ENCODE measurements at places on chromosomes 4 and X.

DNA sequence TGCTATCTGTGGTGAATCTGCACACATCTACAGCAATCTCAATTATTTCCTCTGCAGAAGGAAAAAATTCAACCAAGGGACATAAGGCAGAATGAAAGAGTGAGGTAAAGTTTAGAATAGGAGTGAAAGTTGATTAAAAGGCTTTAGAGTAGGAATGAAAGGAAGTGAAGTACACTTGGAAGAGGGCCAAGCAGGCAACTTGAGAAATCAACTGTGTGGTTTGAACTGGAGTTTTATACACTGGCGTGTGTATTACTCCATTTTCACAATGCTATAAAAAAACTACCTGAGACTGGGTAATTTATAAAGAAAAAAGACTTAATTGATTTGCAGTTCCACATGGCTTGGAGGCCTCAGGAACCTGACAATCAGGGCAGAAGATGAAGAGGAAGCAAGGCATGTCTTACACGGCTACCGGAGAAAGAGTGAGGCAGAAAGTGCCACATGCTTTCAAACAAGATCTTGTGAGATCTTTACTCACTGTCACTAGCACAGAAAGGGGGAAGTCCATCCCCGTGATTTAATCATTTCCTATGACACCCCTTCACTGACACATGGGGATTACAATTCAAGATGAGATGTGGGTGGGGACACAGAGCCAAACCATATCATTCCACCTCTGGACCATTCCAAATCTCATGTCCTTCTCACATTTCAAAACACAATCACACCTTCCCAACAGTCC lies 234.8 kb downstream of the IL15 start:
- DNase-seq = no peak

- no peak for DNase-seq
Observed at GRCh38 chrX:644304-645281, 14.0 kb downstream of the SHOX start.

DNA sequence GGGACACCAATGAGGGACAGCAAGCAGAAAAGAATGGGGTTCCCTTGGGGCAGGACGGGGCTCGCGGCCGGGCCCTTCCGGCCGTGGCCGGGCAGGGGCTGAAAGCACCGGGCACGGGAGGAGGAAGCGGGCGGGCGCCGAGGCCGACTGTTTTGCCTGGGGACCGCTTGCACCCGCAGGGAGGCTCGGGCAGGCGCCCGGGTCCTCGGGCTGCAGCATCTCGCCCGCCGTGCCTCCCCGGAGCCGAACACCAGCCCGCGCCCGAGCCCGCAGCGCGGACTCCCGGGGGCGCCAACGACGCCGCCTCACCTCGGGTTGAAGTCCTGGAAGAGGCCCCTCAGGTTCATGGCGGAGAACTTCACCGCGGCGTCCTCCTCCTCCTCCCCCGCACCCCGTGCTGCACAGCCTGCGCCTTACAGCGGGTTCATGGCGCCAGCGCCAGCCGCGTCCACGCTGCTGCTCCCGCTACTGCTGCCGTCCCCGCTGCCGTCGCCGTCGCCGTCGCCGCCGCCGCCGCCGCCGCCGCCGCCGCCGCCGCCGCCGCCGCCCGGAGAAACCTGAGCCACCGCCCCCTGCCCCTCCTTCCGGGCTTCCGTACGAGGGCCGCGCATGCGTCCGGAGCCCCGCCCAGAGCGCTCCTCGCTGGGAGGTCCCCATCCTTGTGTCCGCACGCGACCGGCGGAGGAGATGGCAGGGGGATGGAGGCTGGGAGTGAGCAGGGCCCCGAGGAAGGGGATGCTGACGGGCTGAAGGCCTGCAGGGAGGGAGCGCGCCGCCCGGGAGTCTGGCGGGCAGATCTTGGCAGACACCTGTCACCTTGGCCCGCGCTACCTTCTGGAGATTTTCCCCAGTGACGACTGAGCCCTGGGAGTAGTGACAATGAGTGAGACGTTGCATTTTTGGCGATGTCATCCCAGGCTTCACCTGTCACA lies at the start of gene TMEM185A:
TMEM185A (minus strand) TSS at position 559 of the 932 bp plus-strand sequence; CDS start at position 347, 212 bp downstream.
- peak; percentile 43 for DNase-seq

- no peak for DNase-seq
Observed at GRCh38 chrX:68018248-68019203, 414.8 kb downstream of the OPHN1 start.

GRCh38 chrX:33831211-33831610 lies 300.9 kb downstream of the FAM47A start:
- DNase-seq = no peak

DNA sequence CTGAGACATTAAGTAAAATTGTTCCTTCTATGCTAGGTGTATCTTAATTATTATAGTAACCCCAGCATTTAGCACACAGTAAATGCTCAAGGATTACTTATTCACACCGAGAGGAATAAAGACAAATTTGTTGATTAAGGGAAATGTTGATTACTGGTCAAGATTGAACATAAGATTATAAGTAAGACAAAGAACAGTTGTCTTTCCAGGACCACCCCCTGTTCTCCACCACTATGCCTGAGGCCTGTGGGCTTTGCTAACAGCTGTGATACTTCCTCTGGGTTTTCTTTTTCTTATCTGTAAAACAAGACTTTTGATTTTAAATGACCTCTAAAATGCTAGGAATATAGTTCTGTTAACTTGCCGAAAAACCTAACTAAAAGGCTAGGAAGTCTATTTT lies 128.0 kb downstream of the DCLK2 start:
- no peak for DNase-seq

- no peak for DNase-seq
Observed at GRCh38 chrX:15849555-15849954, 5.1 kb downstream of the AP1S2 start.

DNA sequence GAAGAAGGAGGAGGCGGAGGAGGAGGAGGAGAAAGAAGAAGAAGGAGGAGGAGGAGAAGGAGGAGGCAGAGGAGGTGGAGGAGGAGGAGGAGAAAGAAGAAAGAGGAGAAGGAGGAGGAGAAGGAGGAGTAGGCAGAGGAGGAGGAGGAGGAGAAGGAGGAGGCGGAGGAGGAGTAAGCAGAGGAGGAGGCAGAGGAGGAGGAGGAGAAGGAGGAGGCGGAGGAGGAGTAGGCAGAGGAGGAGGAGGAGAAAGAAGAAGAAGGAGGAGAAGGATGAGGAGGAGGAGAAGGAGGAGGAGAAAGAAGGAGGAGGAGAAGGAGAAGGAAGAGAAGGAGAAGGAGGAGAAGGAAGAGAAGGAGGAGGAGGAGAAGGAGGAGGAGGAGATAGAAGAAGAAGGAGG lies 19.9 kb downstream of the MRFAP1 start:
- no peak for DNase-seq

GRCh38 chr4:8538703-8539567 lies 41.3 kb upstream of the GPR78 start:
- DNase-seq = no peak

- DNase-seq = no peak
Observed at GRCh38 chr4:184732126-184732525, 1.8 kb downstream of the CENPU start.

- no peak for DNase-seq
Observed at GRCh38 chr4:86582410-86582809, 11.7 kb upstream of the PTPN13 start.

DNA sequence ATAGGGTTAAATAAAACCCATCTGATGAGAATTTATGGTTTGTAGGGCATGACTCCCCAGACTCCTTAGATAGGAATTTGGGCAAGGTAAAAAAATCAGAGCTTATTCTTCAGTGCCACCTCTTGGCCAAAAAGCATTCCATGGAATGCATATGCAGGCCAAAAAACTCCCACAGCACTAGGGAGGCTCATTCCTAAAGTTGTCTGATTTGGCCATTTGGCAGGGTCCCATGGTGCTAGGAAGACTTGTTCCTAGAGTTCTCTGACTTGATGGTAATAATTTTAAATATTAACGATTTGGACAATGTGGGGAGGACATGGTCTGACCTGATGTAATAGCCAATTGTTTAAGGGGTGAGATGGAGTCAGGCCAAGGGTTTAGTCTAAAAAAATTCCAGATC lies 93.0 kb downstream of the SPIN4 start:
- DNase-seq = no peak

- DNase-seq = no peak
Observed at GRCh38 chrX:127030016-127030748, 210.7 kb downstream of the PRR32 start.

DNA sequence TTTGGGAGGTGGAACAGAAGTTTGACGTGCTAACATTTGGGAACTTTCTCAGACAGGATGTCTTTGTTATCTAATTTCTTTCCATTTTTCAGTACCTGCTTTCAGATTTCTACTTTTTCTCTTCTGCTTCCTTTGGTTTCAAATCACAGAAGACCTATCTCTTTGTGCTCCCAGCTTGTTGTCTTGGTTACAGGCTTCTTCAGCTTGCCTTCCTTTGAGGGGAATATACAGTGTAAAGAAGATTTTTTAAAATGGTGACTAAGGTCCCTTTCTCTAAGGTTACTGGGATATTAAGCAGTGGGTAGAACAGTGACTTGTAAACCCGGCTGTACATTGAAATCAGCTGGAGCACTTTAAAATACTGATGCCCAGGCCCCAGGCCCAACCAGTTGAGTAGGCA lies 48.0 kb downstream of the TMEM164 start:
- no peak for DNase-seq

DNA sequence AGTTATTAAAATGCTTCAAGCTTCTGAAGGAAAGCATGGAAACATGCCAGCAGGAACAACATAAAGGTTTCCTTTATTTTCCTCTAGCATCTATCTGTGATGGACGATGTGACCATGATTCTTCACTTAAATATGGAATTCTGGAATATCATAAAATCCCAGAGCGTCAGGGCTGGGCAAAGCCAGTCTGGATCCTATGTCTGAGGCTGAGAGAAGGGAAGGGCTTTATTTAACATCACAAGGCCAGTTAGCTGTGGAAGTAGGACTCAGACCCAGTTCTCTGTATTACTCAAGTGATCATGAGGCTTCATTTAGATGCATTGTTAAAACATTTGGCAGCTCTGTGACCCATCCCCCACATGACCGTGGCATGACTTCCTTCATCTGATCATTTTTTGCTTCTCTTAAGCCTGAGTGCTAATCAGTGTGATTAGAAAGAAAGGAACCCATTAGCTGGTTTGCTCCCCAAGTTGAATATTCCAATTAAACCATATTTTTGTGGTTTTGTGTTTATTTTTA lies 40.9 kb upstream of the EOLA2 start:
- no peak for DNase-seq

DNA sequence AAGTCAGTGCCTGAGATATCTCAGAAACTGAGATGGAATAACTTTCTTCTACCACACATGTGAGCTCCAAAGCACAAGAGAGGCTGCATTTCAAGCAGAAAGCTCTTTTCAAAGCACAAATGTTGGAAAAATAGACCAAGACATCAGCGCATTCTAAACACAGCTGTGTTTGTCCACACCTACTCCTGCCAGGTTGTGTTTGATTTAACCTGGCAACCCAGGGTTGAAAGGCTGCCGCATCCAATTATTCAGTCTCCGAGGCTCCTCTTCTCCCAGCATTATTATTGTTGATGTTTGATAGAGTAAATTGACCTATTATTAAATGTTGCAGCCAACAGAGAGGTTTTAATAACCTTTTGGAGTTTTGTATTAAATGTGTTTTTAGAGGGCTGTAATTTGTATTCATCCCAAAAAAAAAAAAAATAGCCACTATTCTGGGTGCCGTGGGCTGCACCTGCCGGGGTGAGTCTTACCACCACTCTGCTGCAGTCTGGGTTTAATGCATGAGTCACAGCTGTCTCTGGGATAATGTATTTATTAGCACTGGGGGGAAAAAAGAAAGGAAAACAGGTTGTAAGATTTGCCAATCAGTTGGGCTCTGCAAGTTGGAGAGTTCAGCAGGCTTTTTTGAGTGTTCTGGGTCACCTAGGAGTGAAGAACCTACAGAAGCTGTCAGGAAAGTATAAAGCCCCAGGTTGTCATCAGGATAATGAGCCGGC lies 105.2 kb upstream of the NOCT start:
- DNase-seq = no peak

DNA sequence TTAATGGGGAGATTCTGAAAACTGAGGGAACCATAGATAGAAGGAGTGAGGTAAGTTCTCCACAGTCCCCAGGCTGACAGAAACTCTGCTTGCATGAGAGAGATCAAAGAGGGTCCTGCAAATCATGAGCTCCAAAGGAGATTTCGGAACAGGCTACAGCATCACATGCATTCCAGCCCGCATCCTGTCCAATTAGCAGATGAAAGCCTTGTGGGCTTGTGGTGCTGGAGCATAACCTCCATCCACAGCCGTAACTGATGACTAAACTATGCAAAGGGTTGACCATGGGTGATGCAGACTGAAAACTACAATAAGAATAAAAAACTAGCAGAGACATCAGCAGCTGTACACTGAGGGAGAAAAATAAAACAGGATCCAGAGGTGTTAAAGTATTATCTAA lies 654.5 kb downstream of the TLL1 start:
- DNase-seq = no peak

GRCh38 chrX:134642386-134642785 lies 15.9 kb downstream of the PLAC1 start:
- no peak for DNase-seq

DNA sequence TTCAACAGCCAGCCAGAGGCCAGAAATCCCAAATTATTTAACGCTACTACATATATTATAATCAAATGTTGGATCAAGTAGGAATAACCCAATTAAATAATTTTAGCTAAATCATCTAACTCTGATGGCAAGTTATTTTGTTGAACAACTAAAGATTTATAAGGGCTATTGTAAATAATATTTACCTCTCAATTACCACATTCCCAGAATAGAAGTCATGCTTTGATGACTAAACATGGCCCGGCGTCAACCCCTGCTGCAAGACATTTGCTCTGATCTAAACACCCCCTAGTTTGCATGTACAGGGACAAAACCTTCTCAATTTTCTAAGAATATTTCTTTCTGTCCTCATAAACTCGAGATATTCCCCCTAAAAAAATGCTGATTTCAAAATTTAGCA lies 14.2 kb downstream of the VEGFC start:
- DNase-seq = no peak

DNA sequence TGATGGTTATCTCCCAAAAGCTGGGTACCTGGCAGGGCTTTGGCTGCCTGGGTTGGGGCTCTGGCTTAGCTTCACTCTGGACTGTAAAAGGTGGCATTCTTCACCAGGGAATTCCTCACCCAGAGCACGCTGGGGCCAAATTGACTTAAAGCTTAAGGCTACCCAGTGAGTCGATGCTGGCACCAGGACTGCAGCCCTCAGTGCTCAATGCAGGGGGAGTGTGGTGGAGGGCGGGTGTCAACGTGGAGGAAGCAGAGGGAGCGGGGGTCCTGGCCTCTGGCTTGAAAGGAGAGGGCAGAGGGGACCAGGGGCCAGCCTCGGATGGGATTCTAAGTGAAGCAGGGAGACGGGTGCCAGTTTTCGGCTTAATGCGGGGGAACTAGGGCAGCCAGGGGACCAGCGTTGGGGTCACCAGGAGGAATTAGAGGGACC lies 446 bp upstream of the FAM50A start:
- no peak for DNase-seq

- no peak for DNase-seq
Observed at GRCh38 chr4:76879731-76880364, 18.1 kb downstream of the SOWAHB start.

- DNase-seq = no peak
Observed at GRCh38 chr4:38889143-38889542, 21.5 kb downstream of the FAM114A1 start.

GRCh38 chr4:110681381-110681780 lies 58.5 kb upstream of the PITX2 start:
- no peak for DNase-seq

GRCh38 chrX:115173181-115173580 lies 16.0 kb upstream of the RBMXL3 start:
- no peak for DNase-seq

Measured in stimulated activated CD8-positive, alpha-beta memory T cell treated with anti-CD3 and anti-CD28 coated beads, Interleukin-15, amount 100 ng/mL, for 4 hours (primary cell).